ENCODE measurements at places on chromosomes 6 and 20.

DNA sequence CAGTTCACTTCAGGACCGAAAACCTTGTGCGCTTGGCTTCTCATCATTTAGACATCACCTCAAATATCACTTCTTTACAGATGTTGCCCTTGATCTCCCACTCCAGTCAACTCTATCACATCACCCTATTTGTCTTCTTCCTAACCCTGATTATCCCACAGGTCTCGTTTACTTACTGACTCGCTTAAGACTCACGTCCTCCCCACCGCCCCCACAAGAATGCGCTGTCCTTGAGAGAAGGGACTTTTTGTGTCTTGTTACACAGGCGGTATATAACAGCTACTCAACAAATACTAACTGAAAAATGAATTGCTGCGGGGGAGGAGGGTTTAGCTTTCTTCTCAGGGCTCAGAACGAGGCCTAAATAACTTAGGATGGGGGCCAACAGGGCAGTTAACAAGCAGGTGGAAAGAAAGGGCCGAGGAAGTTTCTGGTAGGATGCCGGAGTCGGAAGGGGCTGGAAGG lies 527 bp downstream of the TOMM34 start:
- DNase-seq, result no peak

- DNase-seq, result no peak
Observed at GRCh38 chr6:64034291-64034690, 398.7 kb downstream of the PHF3 start.

GRCh38 chr6:48027704-48028435 lies 83.1 kb downstream of the PTCHD4 start:
- DNase-seq, result no peak

DNA sequence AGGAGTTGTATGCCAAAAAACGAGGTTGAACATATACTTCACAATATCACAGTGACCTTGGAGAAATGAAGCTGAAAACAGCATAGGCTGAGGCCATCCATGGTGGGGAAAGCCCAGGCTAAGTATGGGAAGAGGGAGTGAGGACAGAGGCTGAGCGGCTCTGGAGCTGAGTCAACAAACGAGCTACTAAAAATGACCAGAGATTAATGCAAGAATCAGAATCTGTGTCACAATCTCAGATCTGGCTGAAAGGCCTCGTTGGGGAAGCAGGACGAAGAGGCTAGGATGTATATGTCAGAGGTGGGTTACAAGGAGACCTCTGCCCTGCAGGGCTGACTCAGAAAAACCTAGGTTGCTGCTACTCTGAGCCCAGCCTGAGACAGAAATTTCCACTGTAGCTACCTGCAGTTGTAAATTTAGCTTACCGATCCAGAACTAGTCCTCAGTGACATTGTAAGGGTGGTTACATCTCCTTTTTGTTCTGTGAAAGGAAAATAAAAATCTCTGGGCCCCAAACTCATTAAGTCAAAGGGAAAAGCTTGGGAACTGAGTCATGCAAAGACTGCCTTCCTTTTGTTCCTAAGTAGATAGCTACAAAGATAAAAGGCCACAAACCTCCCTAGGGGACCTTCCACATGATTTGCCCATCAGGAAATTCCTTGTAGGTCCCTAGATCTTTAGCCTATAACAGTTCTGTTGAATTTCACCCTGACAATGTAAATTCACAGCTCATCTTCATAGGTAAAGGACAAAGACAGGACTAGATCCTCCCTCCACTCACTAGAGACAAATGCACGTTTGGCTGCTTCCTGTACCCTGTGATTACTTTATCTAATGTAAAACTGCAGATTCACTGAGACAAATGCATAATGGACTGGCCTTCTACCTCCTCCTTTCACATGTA lies 8.5 kb upstream of the TUBB2A start:
- DNase-seq, result no peak

DNA sequence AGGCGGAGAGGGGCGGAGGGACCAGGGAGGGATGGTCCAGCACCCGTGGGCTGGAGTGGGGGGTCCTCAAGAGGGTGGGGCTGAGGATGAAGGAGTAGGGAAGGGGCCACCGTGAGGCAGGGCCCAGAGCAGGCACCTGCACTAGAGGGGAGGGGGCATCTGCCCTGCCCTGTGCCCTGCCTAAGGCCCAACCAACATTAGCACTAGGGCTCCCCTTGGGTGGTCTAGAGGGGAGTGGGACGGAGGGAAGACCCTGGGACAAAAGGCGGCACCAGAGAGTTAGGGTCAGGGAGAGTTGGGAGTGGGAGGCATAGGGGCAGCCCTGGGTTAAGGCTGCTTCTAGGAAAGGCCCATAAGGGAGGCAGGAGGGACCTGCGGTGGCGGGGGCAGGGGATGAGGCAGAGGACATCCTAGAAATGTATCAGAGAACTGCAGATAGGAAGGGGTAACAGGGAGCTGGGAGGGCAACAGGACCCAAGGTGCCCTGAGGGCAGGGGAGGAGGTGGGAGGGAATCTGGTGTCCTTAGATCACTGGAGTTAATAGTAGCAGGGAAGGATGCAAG lies 24.5 kb downstream of the HLA-F start:
- no peak for DNase-seq

GRCh38 chr6:158660333-158660754 lies 10.5 kb downstream of the SYTL3 start:
- peak; percentile 45 for DNase-seq

Measured in naive B cell (primary cell).